CD4-positive, alpha-beta memory T cell (primary cell): ENCODE measurements at places on chromosomes 1 and 21. TPM values are rescaled to one million over a fixed set of nuclear protein-coding genes. Genes with fewer than 3 reads are reported as not detected.

TMPRSS15 gene
- total RNA-seq: not detected

ECM1 gene
- total RNA-seq: 1.9 TPM

GRCh38 chr1:197441999-197442414 lies 174.0 kb downstream of the CRB1 start:
- H3K4me3 ChIP-seq: no peak overlapping the region
- H3K27ac ChIP-seq: no peak overlapping the region
- H3K36me3 ChIP-seq: no peaks in the 10 kb centered on the region

OR10J1 gene
- total RNA-seq: not detected

S100A8 gene
- total RNA-seq: not detected

NPHS2 gene
- total RNA-seq: not detected

- H3K27me3 ChIP-seq: no peaks in the 10 kb centered on the region
- H3K4me3 ChIP-seq: no peak overlapping the region
- DNase-seq: no peak
- H3K4me1 ChIP-seq: peaks cover 78% of the 10 kb centered on the region
- H3K27ac ChIP-seq: no peak overlapping the region
These were observed 19.7 kb upstream of the ATP6V1G3 start for GRCh38 chr1:198560161-198560560.

DNA sequence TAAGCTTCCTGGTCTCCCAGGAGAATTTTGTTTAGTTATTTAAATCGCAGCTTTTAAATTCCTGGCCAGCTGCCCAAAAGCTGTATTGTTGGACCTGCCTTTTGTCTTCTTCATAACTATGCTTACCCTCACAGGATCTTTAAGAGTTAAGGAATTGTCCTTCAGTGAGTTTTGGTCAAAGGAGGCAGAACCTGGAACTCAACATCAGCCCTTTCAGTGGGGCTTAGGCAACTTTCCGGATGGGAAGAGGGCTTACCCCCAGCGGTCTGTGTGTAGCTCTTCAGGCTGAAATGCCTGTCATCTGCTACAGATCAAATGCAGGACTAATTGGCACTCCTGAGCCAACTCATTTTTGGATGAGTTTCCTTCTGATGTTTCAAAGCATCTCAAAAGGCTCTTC lies 402.6 kb downstream of the SIPA1L2 start:
- no peak overlapping the region for H3K4me3 ChIP-seq
- H3K4me1 ChIP-seq: peaks cover 30% of the 10 kb centered on the region
- DNase-seq: no peak
- H3K27ac ChIP-seq: no peak overlapping the region
- no peaks in the 10 kb centered on the region for H3K27me3 ChIP-seq

DNA sequence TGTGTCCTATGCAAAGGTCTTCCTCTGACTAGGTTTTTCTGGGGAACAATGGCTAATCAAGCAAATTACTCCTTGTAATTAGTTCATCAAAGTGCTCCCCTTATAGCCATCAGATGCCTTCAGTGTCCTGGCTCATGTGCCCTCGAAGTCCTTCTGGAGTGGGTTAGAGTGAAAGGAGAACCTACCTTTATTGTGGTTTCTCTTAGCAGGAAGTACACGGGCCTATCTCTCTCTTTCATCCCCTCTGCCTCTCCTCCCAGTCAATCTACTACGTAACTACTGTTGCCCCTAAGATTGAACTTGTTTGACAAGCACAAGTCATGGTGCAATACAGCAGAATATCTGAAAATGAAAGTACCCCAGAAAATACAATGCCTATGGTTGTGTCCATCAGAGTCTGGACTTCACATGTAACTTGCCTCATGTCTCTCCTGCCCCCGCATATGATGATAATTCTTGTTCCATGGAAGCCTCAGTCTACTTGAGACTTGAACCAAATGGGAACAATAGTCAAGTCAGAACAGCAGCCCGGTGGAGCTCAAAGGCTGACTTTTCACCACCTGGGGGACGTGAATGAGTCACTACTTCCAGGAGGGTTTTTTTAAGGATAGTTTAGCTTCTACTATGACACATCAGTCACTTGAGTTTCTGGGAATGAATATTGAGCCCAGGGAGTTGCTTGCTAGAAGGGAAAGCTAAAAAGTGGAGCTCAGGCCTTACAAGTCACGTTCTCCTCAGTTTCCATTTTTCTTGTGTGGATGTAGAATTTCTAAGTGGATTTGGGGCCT lies 243.6 kb downstream of the TNR start:
- no peak overlapping the region for H3K27ac ChIP-seq
- H3K27me3 ChIP-seq: no peaks in the 10 kb centered on the region
- no peak overlapping the region for H3K4me3 ChIP-seq
- no peak for DNase-seq
- no peaks in the 10 kb centered on the region for H3K36me3 ChIP-seq

DNA sequence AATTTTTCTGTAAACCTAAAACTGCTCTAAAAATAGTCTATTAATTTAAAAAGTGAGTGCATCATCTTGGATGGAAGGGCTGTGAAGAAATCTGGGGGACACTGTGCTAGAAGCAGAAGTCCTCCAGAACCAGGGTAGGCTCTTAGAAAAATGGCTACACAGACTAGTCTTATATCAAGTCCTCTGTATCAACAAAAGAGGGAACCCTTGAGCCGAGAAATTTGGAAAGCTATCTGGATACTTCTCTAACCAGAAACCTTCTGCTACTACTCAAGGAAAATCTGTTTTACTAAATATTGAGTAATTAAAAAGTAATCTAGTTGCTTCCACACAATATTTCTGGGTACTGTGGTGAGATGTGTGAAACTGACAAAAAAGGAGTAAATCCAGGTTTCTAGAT lies 92.1 kb downstream of the WDR3 start:
- DNase-seq: no peak
- no peaks in the 10 kb centered on the region for H3K4me1 ChIP-seq
- no peak overlapping the region for H3K4me3 ChIP-seq
- H3K36me3 ChIP-seq: no peaks in the 10 kb centered on the region
- no peak overlapping the region for H3K27ac ChIP-seq
- H3K27me3 ChIP-seq: no peaks in the 10 kb centered on the region

SOX13 gene
- total RNA-seq: 12.0 TPM

DNA sequence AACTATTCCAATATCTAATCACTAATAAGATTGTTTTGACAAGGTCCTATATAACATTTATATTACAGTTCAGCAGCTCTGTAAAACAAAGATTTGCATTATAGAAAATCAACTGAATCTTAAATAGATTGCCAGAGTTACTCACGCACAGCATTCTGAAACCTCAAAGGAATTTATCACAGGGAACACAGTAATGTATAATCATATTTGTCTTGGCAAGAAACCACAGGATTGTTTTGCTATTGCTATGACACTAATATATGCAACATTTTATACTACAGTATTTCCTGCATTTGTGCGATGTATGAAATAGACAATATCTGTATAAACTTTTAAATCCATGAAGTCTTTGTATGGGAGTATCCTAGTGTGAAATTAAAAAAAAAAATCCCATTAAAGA lies 101.4 kb downstream of the PLPPR5 start:
- no peaks in the 10 kb centered on the region for H3K36me3 ChIP-seq
- no peaks in the 10 kb centered on the region for H3K27me3 ChIP-seq
- no peaks in the 10 kb centered on the region for H3K4me1 ChIP-seq
- no peak for DNase-seq

- no peak for DNase-seq
- no peak overlapping the region for H3K27ac ChIP-seq
- no peak overlapping the region for H3K4me3 ChIP-seq
- H3K36me3 ChIP-seq: no peaks in the 10 kb centered on the region
- no peaks in the 10 kb centered on the region for H3K27me3 ChIP-seq
- no peaks in the 10 kb centered on the region for H3K4me1 ChIP-seq
These were observed 76.9 kb upstream of the GFI1 start for GRCh38 chr1:92563457-92564216.

GRCh38 chr1:33984906-33985565 lies 121.2 kb downstream of the HMGB4 start:
- H3K4me1 ChIP-seq: no peaks in the 10 kb centered on the region
- no peak overlapping the region for H3K27ac ChIP-seq
- no peaks in the 10 kb centered on the region for H3K36me3 ChIP-seq
- H3K4me3 ChIP-seq: no peak overlapping the region

- H3K4me3 ChIP-seq: no peak overlapping the region
- H3K27me3 ChIP-seq: no peaks in the 10 kb centered on the region
- DNase-seq: no peak
- no peaks in the 10 kb centered on the region for H3K4me1 ChIP-seq
These were observed 105.4 kb downstream of the SMYD2 start for GRCh38 chr1:214386333-214386732.

- H3K4me1 ChIP-seq: no peaks in the 10 kb centered on the region
- no peaks in the 10 kb centered on the region for H3K27me3 ChIP-seq
- DNase-seq: no peak
- H3K4me3 ChIP-seq: no peak overlapping the region
These were observed 12.5 kb downstream of the IQGAP3 start for GRCh38 chr1:156559797-156560385.

CRNN gene
- not detected for total RNA-seq

GRCh38 chr21:29175408-29176134 lies 45.1 kb downstream of the MAP3K7CL start:
- no peaks in the 10 kb centered on the region for H3K36me3 ChIP-seq
- no peak overlapping the region for H3K4me3 ChIP-seq
- no peak overlapping the region for H3K27ac ChIP-seq
- no peaks in the 10 kb centered on the region for H3K27me3 ChIP-seq

DNA sequence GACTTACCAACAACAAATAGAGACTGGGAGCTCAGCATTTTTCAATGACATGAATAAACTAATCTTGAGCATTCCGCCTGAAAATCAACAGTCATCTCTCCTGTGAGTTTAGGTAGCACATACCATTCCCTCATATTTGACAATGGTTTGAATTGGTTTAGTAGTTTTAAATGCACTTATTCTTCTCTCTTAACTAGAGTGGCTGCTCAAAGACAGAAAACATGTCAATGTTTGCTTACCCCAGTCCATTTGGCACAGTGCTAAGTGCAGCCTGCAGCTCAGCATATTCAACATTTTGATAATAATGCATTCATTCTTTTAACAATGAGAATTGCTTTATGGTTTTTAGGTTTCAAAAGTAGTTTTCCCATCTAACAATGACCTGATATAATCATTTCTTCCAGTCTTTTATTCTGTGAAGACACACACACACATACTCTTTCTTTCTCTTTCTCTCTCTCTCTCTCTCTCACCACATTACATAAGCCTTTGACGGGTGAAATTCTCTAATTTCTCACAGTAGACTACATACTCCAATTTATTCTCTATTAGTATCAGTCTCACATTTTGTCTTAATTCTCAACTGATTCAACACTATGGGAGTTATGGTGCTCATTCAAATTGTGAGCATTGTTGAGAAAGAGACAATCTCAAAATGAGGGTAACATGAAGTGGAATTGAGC lies 432.3 kb downstream of the LRRIQ3 start:
- H3K4me1 ChIP-seq: no peaks in the 10 kb centered on the region
- H3K27me3 ChIP-seq: no peaks in the 10 kb centered on the region
- no peaks in the 10 kb centered on the region for H3K36me3 ChIP-seq
- no peak overlapping the region for H3K27ac ChIP-seq
- no peak overlapping the region for H3K4me3 ChIP-seq
- DNase-seq: no peak

HEYL gene
- total RNA-seq: 0.12 TPM

DNA sequence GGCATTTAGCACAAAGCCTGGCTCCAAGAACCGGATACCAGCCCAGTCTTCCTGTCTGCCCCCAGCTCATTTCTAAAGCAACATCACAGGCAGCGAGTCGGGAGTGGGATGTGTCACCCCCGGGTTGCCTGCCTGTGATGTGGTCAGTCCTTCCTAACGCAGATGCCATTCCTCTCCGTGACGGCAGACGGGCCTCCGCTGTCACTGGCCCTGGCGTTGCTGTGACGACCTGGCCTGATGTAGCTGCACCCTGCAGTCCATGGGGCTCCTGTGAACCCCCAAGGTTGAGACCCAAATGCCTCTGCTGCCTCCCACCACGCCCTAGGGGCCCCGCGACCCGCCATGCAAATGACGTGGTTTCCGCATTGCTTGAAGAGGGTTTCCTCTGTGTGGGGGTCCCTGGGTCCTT lies 12.3 kb downstream of the TNFRSF1B start:
- H3K4me3 ChIP-seq: peak overlapping the region; percentile 32
- DNase-seq: peak; percentile 88
- H3K27me3 ChIP-seq: no peaks in the 10 kb centered on the region
- peaks cover 98% of the 10 kb centered on the region for H3K4me1 ChIP-seq
- H3K36me3 ChIP-seq: peaks cover 9% of the 10 kb centered on the region
- peak overlapping the region; percentile 97 for H3K27ac ChIP-seq

ERRFI1 gene
- total RNA-seq: 1.0 TPM

UBXN11 gene
- total RNA-seq: 117 TPM

TMPRSS2 gene
- not detected for total RNA-seq

DNA sequence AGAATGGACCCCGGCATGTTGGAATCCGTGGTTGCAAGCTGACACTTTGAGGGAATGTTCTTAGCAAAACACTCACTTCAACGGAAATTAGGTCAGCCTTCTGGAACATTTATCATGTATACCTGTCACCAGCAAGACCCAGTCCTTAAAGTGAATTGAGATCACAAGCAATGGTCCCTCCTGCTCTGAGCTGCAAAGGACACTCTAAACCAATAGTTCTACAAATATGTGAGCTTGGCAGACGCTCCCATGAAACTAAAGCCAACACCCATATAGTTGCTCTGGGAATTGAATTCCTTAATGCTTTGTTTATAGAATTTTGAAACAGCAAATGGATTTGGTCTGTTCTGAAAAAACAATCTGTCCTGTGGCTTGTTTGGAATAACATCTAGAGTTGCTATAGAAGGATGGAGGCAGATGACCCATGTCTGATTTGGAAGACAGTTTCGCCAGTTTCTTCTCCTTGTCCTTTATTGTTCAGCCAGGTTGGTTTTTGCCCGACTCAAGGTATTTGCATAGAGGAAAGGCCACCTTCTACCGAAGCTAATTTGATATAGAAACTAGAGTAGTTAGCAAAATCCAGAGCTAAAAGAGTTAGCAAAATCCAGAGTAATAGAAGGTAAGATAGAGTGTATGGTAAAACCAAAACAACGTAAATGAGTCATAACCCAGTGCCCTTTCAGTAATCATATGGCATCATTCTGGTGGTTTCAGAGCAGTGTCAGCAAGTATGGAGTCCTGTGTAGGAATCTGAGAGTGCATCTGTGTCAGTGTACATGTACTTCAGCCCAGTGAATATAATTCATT lies 236.2 kb downstream of the NFIA start:
- no peak overlapping the region for H3K4me3 ChIP-seq
- H3K27me3 ChIP-seq: no peaks in the 10 kb centered on the region
- no peaks in the 10 kb centered on the region for H3K36me3 ChIP-seq
- no peak for DNase-seq
- H3K27ac ChIP-seq: no peak overlapping the region
- H3K4me1 ChIP-seq: no peaks in the 10 kb centered on the region

- H3K36me3 ChIP-seq: no peaks in the 10 kb centered on the region
- H3K27me3 ChIP-seq: no peaks in the 10 kb centered on the region
- peaks cover 31% of the 10 kb centered on the region for H3K4me1 ChIP-seq
- H3K4me3 ChIP-seq: peak overlapping the region; percentile 74
These were observed 12.3 kb downstream of the BTBD19 start for GRCh38 chr1:44820328-44821239.

TPTE gene
- total RNA-seq: not detected

- H3K4me3 ChIP-seq: no peak overlapping the region
- H3K4me1 ChIP-seq: peaks cover 38% of the 10 kb centered on the region
- H3K27me3 ChIP-seq: no peaks in the 10 kb centered on the region
These were observed 168.2 kb downstream of the CLIC6 start for GRCh38 chr21:34836933-34837505.

NCMAP gene
- not detected for total RNA-seq

PTGER3 gene
- total RNA-seq: not detected
